ENCODE measurements at places on chromosomes 13 and 19.

GRCh38 chr13:37795326-37795725 is 74.2 kb downstream of the TRPC4 start:
- DNase-seq: no peak

GRCh38 chr13:41458187-41458760 is 924 bp downstream of the RGCC start:
- peak; percentile 57 for DNase-seq

- DNase-seq: no peak
Measured at GRCh38 chr19:46659151-46660007, 1.6 kb downstream of the DACT3 start.

DNA sequence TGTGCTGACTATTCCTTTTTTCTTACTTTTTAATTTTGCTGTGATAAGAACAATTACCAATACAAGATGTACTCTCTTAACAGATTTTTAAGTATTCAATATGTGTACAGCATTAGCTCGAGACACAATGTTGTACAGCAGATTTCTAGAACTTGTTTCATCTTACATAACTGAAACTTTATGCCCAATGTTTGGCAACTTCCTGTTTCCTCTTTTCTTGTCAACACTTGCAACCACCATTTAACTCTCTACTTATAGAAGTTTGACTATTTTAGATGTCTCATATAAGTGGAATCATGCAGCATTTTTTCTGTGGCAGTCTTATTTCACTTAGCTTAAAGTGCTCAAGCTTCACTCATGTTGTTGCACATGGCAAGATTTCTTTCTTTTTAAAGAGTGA is 1426.8 kb downstream of the SLITRK5 start:
- DNase-seq: no peak

- no peak for DNase-seq
Measured at GRCh38 chr13:24033527-24034302, 126.8 kb upstream of the SPATA13 start.

- peak; percentile 59 for DNase-seq
Measured at GRCh38 chr13:26062853-26063444, 11.1 kb upstream of the SHISA2 start.

- DNase-seq: no peak
Measured at GRCh38 chr19:2053601-2054389, 2.8 kb upstream of the MKNK2 start.

DNA sequence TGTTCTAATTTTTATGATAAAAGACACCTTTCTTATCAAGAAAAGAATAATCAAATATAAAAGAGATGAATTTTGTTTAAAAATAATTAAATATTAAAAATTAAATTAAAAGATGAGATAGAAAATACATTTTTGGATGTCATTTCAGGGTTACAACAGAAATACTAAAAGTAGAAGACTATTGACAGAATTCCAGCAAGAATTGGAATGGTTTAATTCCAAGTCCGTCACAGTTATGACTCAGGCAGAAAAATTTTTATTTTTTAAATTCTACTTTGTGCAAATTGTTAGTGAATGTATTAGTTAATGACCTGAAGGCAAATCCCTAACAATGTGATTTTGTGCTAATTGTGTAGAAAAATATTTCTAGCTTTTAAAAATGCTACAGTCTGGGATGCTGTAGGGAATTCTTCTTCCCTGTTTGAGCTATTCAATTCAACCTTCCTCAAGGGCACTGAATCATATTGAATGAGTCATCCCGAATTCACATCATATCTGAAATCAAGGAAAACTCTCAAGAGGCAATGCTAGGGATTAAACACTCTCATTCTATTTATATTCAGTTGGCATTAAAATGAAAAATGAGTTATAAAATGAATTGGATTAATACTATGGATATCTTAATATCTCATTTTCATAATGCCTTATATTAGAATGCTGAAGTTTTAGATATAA is 633.5 kb upstream of the ATXN8OS start:
- DNase-seq: no peak

DNA sequence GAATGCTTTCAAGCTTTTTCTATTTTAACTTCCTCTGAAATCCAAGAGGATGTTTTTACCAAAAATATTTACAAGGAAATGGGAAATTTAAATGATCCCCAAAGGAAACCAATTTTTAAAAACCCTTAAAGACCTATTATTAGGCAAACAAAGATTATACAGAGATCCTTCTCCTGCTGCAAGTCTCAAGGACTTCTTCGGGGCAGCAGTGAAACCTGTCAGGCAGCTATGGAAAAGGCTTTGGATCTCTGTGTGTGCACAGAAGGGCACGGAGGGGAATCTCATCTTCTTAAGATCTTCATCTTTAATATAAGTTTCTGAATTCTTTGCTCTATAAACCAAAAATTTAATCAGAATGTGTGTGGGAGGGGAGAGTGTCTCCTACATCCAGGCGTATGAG is 36.0 kb upstream of the CLDN10 start:
- no peak for DNase-seq

GRCh38 chr13:112686987-112687386 is 2.9 kb upstream of the ATP11A start:
- no peak for DNase-seq

GRCh38 chr13:85314686-85315085 is 484.5 kb downstream of the SLITRK6 start:
- DNase-seq: no peak

- DNase-seq: peak; percentile 84
Measured at GRCh38 chr19:55626350-55626749, 2.0 kb upstream of the ZNF784 start.

GRCh38 chr13:65943024-65943423 is 1287.1 kb downstream of the PCDH9 start:
- no peak for DNase-seq

- DNase-seq: no peak
Measured at GRCh38 chr19:35905178-35905727, 2.8 kb downstream of the TYROBP start.

GRCh38 chr19:54333586-54334298 is 5.2 kb downstream of the LILRA4 start:
- no peak for DNase-seq

GRCh38 chr19:31664096-31664495 is 314.9 kb upstream of the TSHZ3 start:
- no peak for DNase-seq

GRCh38 chr19:47141695-47142094 is 11.1 kb downstream of the SAE1 start:
- no peak for DNase-seq

- no peak for DNase-seq
Measured at GRCh38 chr13:112113851-112114250, 46.9 kb downstream of the SOX1 start.

DNA sequence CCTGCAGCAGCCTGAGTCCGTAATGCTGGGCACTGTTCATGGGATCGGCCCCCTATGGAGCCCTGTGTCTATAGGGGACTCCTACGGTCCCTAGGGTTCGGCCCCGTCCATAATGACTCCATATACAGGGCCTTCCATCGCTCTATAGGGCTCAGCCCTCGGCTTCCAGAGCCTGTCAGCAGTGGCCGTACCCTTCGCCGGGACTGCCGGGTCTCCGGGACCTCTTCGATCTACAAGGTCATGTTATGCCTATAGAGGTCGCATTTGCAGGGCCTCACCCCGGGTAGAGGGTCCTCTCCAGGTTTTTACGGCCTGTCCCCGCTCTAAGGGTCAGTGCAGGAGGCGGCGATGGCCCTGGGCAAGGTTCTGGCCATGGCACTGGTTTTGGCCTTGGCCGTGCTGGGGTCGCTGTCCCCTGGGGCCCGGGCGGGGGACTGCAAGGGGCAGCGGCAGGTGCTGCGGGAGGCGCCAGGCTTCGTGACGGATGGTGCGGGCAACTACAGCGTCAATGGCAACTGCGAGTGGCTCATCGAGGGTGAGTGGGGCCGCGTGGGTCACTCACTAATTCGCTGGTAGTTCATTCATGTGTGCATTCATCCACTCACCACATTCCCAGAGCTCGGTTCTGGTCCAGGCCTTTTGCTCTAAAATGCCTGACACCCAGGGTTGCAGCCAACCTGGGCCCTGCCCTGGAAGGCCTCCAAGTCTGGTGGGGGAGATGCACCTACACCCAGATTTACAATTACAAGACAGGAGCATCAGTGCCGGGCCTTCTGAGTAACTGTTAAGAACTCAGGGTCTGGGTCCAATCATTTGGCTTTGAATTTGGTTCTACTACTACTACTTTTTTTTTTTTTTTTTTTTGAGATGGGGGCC is 699 bp downstream of the MEGF8 start:
- peak; percentile 28 for DNase-seq

- DNase-seq: no peak
Measured at GRCh38 chr19:16036397-16036925, 39.8 kb upstream of the TPM4 start.

- DNase-seq: no peak
Measured at GRCh38 chr13:28826368-28826767, 6.2 kb downstream of the MTUS2 start.

- DNase-seq: no peak
Measured at GRCh38 chr19:3644351-3645066, 17.9 kb upstream of the CACTIN start.

DNA sequence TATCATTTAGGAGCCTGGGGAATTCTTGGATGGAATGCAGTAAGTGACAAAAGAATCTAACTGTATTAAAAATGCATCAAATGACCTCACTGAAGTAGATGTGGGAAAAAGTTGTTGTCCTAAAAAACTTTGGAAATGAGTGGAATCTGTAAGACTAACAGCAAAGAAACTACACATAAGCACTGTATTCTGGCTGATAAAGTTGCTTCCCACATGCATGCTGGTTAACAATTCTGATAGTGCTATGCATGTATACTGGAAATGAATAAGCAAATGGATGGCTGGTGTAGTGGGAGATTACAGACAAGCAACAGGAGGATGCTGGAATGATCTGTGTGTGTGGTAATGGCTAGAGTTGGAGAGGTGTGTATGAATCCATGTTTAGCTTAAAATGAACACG is 138.5 kb downstream of the FOXO1 start:
- DNase-seq: no peak

GRCh38 chr13:101120007-101120406 is 296.3 kb downstream of the NALCN start:
- DNase-seq: no peak
